ENCODE measurements at places on chromosomes 11 and 22.

- DNase-seq = no peak
These were observed 22.4 kb downstream of the ENTHD1 start for GRCh38 chr22:39871008-39871798.

DNA sequence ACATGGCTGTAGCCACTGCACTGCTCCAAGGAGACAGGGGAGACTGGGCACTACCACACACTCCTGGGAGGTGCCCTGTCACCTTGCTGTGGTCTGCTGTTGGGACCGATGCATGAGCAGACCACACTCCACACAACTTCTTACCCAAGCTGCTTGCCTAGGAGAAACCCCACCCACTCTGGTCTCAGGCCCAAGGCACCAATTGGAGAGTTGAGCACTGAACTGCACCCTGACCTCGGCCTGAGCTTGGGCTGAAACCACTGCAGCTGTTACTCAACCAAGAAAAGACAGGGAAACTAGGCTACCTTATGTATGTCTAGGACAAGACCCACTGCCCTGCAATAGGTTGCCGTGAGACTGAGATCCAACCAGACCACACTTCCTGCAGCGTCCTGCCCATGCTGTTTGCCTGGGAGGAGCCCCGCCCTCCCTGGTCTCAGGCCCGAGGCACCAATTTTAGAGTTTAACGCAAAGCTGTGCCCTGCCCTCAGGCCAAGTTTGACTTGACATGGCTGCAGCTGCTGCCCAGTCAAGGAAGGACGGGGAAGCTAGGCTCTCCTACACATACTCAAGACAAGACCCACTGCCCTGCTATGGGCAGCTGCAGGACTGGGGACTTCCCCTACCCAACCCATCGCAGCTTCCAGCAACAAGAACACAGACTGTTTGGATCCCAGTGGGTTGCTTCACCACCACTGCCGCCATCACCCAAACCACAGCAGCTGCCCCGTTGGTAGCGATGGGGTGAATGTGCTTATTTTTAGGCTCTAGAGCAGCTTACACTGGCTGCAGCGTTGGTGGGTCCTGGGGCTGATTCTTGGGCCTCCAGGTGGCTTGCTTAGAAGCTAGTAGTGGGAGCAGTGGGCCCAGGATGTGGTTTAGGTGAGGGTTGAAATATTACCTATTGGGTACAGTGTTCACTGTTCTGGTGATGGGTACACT, 66.8 kb downstream of the BRD1 start:
- DNase-seq = no peak

DNA sequence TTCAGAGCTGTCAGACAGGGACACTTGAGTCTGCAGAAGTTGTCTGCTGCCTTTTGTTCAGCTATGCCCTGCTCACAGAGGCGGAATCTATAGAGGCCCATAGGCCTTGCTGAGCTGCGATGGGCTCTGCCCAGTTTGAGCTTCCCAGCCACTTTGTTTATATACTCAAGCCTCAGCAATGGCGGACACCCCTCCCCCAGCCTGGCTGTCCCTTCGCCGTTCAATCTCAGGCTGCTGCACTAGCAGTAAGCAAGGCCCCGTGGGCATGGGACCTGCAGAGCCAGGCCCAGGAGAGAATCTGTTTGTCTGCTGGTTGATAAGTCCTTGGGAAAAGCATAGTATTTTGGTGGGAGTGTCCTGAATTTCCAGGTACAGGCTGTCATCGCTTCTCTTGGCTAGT, 23.6 kb upstream of the OR6M1 start:
- no peak for DNase-seq

- no peak for DNase-seq
These were observed 850.5 kb downstream of the KCNA4 start for GRCh38 chr11:29166306-29166705.

DNA sequence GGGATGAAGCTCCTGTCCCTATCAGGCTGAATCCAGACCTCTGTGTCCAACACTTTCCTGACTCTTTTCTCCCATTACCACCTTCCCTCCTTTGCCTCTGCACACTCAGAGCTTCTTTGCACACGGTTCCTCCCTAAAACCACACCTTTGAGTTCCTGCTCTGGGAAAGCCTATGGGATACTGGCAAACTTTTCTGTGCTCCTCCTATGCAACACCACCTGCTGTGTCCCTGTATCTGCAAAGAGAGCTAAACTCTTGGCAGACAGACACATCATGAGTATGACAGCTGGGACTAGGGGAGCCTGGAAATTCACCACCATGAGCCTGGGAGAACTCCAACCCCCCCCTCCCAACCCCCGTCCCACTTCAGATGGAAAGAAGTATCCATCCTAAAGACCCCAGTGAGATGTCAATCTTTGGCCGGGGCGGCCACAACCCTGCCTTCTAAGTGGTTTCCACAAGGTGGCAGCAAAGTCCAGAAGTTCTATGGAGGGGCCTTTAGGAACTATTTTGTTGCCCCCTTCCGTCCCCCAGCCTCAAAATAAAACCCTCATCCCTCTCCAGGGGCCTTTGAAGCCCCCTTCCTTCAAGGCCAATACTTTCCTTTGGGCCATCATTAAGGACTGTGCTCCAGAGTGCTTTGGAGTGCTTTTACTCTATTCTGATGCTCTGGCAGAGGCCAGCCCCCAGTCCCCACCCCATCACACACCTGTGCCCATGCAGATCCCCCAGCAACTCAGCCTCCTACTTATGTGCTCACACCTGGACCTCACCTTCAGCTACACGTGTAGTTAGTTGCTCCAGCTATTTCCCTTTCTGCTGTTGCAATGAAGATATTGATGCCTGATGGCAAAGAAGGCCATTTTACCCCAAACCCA, 19.4 kb downstream of the HTR3A start:
- no peak for DNase-seq

- DNase-seq = peak; percentile 23
These were observed 27.4 kb upstream of the YPEL1 start for GRCh38 chr22:21762712-21763581.

GRCh38 chr11:58574881-58575280, 775 bp downstream of the LPXN start:
- no peak for DNase-seq

DNA sequence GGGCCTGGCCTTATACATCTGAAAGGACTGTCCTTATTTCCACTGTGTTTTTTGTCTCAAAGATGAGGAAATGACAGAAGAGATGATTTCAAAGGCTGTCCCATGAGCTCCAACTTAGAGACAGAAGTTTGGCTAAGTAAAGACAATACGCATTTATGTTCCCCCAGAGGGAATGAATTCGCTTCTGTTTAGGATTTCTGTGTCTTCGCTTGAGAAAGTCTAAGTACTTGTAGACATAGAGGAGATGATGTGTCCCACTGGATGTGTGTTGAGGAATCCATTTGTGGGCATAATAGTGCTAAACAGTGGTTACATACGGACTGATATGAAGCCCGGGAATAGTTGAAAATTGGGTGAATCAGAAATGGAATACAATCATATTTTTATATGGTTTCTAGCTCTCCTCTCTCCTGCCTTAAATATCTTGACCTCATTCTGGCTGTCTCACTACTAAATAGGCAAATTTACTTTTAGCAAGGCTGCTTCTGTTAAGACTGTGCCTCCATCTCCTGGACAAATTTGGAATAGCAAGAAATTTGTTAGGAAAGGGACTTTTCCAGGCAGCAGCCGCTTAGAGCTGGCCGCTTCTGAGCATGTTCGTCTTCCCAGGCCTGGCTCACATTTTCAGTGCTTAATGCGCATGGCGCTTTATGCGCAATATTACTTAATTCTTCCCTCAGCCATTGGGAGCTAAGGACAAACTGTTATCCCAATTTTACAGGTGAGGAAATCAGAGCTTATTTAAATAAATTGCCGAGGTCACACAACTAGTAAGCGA, 1.9 kb upstream of the PEX26 start:
- no peak for DNase-seq

- peak; percentile 56 for DNase-seq
These were observed 61.1 kb downstream of the ST3GAL4 start for GRCh38 chr11:126416542-126417090.

DNA sequence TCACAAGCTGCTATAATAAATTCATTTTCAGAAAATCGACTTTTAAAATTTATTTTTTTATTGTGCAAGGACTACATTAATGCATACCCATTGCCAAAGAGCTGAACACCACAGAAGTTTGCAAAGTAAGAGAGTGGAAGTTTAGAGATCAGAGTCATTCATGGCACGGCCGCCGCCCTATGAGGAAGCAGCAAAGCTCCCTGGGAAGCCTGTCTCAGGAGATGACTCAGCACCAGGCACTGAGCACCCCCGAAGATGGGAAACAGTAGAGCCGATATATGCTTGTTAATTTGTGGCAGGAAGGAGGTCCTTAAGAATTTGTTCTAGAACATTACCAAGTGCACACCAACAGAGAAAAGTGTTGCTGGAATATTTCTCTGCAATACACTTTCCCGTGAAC, 693.7 kb downstream of the OPCML start:
- no peak for DNase-seq

GRCh38 chr22:49807780-49808708, 19.6 kb downstream of the BRD1 start:
- DNase-seq = no peak

DNA sequence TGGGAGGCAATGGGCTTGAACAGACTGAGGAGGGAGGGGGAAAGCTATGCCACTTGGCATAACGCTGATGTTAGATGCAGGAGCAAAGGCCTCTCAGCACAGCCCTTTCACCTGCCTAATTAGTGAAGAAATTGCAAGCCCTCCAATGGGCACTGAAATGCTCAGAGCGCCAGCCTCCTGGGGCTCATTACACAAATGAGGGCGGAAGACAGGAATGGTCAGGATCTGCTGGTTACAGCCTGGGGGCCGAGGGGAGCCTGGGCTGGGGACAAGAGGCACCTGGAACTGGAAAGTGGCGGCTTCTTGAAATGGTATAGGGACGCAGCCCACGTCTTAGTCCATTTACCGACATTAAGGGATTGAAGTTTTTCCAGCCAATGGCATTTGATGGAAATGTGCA, 50.2 kb upstream of the PLET1 start:
- DNase-seq = no peak

GRCh38 chr11:1922481-1923081, 3.1 kb downstream of the TNNT3 start:
- no peak for DNase-seq
